Testis (tissue), 5 donors: ENCODE measurements at places on chromosomes 11 and 22.

DNA sequence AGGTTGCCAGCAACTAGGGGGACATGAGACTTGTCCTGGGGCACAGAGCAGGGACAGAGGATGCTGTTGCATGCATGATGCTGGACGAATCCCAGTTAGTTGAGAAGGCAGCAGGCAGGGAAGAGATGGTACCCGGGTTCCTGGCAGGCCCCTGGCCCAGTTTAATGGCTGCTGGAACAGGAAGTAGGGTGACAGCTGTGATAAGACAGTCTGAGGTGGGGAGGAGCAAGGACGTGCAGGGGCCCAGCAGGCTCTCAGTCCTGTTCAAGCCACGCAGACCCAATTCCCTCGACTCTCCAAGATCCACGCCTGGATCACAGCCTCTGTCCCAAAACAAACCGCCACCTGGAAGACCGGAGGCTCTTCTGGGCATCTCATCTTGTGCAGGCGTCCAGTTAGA is 32.0 kb downstream of the LRRC10B start:
- DNase-seq: no peak

- no peak for DNase-seq
Observed at GRCh38 chr11:119689302-119689701, 39.7 kb downstream of the NECTIN1 start.

DNA sequence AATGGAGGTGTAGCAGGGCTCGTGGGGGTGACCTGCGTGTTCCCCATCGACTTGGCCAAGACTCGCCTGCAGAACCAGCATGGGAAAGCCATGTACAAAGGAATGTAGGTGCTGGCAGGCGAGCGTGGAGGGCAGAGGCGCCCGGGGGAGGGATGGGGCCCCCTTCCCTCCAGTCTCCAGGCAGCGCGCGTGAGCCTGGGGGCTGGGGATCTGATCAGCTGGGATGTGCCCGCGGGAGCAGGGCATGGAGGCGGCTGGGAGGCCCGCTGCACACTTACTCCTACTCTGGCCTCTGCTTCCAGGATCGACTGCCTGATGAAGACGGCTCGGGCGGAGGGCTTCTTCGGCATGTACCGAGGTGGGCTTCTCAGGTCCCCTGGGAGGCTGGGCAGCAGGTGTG is 17.8 kb downstream of the SLC25A18 start:
- DNase-seq: no peak

- no peak for DNase-seq
Observed at GRCh38 chr22:22516992-22517391, 3.1 kb downstream of the ZNF280A start.

- no peak for DNase-seq
Observed at GRCh38 chr11:61510166-61510919, 1.8 kb downstream of the LRRC10B start.

DNA sequence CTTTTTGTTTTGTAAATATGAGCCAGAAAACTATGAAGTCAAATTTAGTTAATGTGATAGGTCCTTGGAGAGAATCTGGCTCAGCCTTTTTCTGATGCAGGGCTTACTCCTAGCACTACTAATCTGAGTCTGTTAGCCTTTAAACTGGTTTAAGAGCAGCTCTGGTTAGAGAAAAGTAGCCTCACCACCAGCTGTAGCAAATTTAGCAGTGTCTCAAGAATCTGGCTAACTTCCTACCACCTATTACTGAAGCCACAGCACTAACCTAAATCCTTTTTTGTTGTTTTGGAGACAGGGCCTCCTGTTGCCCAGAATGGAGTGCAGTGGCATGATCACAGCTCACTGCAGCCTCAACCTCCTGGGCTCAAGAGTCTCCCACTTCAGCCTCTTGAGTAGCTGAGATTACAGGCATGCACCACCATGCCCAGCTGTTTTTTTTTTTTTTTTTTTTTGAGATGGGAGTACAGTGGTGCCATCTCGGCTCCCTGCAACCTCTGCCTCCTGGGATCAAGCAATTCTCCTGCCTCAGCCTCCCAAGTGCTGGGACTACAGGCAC is 13.9 kb downstream of the RBM4B start:
- no peak for DNase-seq

GRCh38 chr11:111829185-111829968 is 42.0 kb downstream of the ALG9 start:
- no peak for DNase-seq

DNA sequence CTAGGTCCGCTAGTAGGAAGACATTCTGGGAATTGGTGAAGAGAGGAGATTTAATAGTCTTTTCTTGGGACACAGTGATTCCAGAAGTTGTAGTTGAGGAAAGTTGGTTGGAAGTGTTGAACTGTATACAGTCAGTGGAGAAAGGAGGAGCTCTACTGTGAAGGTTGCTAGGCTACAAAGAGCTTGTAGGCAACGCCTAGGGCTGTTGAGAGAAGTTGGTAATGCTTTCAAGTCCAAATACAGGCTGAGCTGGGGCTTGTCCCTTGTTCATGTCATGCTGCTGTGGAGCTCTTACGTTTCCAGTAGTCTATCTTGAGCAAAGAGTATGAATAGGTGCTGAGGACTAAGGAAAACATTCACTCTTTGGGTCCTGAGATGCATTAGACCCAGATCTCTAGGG is 1.1 kb downstream of the TBCEL start:
- no peak for DNase-seq

GRCh38 chr11:64924910-64925284 is 408 bp downstream of the PPP2R5B start:
- DNase-seq: no peak

GRCh38 chr22:38981005-38981991 is 849 bp upstream of the APOBEC3B start:
- DNase-seq: peak; percentile 55

- peak; percentile 22 for DNase-seq
Observed at GRCh38 chr11:2268729-2269600, 1.4 kb downstream of the ASCL2 start.

DNA sequence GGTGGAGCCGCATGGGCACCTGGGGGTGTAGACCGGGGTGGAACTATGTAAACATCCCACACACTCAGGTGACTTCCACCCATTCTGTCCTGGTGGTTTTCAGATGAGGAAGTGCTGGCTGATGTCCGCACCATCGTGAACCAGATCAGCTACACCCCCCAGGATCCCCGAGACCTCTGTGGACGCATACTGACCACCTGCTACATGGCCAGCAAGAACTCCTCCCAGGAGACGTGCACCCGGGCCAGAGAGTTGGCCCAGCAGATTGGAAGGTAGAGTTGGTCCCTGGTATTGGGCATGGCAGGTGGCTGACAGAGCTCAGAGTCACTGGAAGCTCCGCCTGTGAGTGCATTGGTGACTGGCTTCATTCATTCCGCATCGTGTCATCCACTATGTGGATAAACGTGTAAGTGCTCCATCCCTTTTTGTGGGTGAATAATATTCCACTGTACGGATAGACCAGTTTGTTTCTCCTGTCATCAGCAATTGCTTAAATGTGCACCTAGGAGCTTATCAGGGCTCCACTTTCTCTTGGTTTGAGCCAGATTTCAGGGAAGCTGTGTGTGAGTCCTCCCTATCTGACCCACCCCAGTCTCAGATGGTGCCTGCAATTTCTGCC is 29.9 kb downstream of the NADSYN1 start:
- DNase-seq: no peak

GRCh38 chr11:841981-842369 is 354 bp downstream of the POLR2L start:
- DNase-seq: no peak

DNA sequence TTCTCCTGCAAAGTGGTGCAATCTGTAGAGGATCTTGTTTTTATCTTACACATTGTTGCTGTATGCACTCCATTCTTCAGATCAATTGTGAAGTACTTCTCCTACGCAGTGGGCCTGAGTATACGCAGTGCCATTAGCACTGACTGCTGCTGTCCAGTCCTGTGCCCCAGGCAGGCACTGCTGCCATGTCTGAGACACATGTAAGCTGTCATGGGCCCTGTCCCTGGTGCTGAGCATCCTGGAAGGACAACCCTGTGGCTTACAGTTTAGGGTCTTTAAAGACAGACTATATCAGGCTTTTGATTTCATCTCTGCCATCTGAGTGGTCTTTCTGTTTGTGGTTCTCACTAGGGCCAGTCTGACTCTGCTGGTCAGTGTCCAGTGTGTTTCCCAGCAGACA is 44.8 kb upstream of the PTPN5 start:
- no peak for DNase-seq

- no peak for DNase-seq
Observed at GRCh38 chr11:44310206-44310462, 195 bp upstream of the ALX4 start.

DNA sequence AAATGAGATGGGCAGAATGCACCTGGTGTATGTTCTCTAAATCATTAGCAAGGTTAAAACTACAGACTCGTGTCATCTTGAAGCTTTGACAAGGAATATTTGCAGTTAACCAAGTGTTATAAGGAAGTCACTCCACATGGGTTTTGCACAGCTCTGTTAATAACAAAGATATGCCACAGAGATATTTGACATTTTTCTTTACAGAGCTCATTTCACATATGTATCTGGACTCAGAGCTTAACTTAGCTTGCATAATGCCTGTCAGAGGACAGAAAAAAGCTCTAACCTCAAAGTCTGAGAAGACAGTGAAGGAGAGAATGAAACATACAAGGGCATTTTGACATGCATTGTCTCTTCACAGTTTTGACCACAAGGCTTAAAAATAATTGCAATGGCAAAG is 105.5 kb downstream of the C11orf87 start:
- DNase-seq: no peak

DNA sequence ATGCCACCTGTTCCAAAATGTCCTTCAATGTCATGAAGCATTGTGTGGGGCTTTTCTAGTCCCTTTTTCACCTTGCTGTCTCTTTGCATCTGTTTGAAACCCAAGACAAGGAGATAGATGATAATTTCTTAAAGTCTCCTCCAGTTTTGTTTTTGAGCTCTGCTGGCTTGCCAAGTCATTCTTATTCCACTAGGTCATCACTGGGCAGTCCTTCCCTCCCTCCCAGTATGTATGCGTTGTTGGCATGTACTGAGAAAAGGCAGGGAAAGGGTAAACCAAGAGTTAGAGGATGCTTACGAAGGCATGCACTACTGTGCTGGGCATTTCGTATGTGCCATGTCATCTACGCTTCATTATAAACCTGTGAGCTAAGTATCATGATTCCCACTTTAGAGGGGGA is 78.6 kb downstream of the PARVA start:
- no peak for DNase-seq

DNA sequence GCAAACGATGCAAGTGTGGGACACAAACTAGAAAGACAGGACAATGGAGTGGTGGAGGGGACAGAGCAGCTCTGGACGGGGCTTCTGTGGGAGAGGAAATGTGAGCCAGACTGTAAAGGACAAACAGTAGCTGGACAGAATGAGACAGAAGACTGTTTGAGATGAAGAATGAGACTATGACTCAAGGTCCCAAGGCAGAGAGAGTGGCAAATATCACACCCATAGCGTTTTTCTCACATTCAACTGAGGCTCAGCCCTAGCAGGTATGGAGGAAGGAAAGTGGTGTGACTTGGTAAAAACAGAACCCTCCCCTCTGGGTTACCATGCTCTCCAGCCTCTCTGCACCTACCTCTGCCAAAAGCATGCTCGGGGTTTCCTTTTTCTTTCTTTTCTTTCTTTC is 96.5 kb downstream of the RPL27A start:
- DNase-seq: no peak

GRCh38 chr22:39994041-39994565 is 651 bp upstream of the FAM83F start:
- no peak for DNase-seq

DNA sequence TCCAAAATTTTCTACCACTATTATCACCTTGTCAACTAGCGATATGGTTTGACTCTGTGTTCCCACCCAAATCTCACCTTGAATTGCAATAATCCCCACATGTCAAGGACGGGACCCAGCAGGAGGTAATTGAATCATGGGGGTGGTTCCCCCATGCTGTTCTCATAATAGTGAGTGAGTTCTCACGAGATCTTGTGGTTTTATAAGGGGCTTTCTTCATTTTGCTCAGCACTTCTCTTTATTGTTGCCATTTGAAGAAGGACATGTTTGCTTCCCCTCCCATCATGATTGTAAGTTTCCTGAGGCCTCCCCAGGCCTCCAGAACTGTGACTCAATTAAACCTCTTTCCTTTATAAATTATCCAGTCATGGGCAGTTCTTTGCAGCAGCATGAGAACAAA is 73.5 kb upstream of the ZC3H12C start:
- no peak for DNase-seq

GRCh38 chr22:17120281-17120680 is 879 bp downstream of the TMEM121B start:
- peak; percentile 57 for DNase-seq

DNA sequence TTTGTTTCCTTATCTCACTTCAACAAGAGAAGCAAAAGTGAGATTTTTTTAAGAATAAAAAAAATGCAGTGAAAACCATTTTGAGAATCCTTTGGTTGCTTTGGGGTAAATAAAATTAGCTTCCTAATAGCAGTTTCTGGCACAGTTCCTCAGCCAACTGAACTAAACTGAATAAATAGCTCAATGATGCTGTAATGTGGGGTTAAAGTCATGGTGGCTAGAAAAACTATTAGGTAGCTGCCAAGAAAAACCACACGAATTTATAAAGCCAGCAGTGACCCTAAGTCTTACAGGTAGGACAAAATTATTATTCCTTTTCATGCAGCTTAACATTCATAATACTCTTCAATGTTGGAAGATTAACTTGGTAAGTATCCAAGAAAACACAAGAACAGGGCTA is 142.4 kb downstream of the APIP start:
- DNase-seq: no peak

- no peak for DNase-seq
Observed at GRCh38 chr11:72981080-72981479, 161.0 kb downstream of the FCHSD2 start.

GRCh38 chr11:8389029-8389996 is 125.6 kb upstream of the LMO1 start:
- DNase-seq: peak; percentile 58

DNA sequence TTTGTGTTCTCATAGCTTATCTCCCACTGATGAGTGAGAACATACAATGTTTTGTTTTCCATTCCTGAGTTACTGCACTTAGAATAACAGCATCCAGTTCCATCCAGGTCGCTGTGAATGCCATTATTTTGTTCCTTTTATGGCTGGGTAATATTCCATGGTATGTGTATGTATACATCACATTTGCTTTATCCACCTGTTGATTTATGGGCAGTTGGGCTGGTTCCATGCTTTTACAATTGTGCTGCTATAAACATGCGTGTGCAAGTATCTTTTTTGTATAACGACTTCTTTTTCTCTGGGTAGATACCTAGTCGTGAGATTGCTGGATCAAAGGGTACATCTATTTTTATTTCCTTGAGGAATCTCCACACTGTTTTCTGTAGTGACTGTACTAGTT is 74.8 kb downstream of the ZNF280B start:
- no peak for DNase-seq

DNA sequence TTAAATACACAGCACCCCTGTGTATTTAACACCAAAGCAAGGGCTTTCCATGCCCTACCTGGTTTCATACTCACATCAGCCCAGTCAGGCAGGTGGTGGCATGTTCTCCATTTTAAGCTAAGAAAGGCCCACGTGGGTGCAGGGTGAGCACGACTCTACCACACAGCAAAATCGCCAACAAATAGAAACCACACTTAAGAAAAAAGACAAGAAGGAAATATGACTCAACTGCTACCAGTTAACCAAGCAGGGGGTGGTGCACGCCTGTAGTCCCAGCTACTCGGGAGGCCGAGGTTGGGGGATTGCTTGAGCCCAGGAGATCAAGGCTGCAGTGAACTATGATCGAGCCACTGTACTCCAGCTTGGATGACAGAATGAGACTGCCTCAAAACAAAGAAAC is 35.2 kb upstream of the TFIP11 start:
- DNase-seq: no peak
